ENCODE measurements at places on chromosomes 7 and 10.

GRCh38 chr10:57333880-57334279 lies 933.8 kb downstream of the IPMK start:
- DNase-seq: no peak

GRCh38 chr7:132933072-132933458 lies 148.8 kb downstream of the CHCHD3 start:
- DNase-seq: peak; percentile 45

- DNase-seq: no peak
Measured at GRCh38 chr7:82760074-82760473, 316.5 kb upstream of the CACNA2D1 start.

DNA sequence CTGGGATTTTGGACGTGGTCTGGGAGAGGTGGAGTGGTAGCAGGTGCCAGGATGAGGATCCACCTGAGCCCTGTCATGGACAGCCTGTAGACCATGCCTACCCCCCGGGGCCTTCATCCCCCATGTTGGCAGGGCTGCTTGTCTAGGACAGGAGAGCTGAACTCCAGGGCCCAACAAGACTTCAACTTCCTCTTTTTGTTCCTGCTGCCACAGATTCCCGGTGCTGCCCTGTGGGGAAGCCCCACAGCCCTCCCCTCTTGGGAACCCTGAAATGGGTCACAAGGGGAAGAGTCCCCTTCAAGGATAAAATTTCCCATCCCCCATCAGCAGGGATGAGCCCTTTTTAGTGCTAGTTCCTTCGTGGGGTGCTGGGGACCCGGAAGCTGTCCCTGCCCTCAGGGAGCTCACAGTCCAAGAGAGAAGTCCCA lies 1.3 kb upstream of the CUEDC2 start:
- no peak for DNase-seq

DNA sequence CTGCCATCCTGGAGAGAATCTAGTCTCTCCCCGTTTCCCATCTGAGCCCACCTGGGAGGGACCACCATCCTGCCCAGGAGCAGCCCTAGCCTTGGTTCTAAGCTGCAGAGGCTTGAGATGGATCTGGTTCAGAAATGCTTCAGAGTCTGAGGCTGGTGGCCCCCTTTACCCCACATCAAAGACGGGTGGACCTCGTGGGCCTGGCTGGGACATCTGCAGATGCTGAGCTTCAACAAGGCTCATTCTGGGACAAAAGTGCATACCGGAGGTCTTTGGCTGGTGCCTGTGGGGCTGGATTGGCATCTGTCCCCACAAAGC lies 4.9 kb upstream of the IRF5 start:
- DNase-seq: no peak

GRCh38 chr10:28946479-28946878 lies 269.2 kb downstream of the BAMBI start:
- peak; percentile 54 for DNase-seq

- no peak for DNase-seq
Measured at GRCh38 chr10:73890261-73890660, 15.9 kb upstream of the CAMK2G start.

- DNase-seq: no peak
Measured at GRCh38 chr7:5693529-5693928, 87.9 kb downstream of the RNF216 start.

DNA sequence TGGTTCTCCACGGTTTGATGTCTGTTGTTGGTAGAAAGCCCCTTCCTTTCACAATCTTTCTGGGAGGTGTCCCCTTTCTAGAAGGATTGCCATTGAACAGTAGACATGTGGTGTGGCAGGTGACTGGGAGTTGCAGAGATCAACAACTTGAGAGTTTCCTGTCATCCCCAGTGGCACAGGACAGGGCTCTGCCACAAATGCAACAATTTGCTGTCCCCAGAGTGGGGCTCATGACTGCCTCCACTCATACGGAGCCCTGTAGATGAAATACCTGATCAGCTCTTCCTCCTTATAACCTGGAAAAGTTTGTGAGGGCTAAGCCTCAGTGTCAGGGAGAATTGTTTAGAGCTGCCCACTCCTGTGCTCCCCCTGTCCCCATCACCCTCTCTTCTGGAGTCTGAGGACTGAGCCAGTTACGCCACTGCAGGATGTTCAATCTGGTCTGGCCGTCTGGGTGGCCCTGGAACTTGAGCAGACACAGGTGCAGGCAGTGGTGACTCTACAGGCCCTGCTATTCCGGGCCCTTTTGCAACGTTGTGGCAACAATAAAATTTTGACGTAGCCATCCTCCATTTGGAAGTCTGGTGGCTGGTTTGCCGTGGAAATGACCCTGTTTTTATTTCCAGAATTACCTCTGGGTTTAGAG lies 6.5 kb downstream of the DBNL start:
- DNase-seq: no peak

DNA sequence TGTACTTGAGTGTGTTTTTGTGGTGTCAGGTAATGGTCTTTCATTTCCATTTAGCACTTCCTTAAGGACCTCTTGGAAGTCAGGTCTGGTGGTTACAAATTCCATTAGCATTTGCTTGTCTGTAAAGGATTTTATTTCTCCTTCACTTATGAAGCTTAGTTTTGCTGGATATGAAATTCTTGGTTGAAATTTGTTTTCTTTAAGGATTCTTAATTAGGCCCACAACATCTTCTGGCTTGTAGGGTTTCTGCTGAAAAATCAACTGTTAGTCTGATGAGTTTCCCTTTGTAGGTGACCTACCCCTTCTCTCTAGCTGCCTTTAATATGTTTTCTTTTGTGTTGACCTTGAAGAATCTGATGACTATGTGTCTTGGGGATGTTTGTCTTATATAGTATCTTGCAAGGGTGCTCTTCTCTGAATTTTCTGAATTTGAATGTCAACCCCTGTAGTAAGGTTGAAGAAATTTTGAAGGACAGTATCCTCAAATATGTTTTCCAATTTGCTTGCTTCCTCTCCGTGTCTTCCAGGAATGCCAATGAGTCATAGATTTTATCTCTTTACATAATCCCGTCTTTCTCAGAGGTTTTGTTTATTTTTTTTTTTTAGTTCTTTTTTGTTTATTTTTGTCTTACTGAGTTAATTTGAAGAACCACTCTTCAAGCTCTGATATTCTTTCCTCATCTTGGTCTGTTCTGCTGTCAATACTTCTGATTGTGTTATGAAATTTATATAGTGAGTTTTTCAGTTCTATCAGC lies 70.2 kb downstream of the SLC39A12 start:
- no peak for DNase-seq

DNA sequence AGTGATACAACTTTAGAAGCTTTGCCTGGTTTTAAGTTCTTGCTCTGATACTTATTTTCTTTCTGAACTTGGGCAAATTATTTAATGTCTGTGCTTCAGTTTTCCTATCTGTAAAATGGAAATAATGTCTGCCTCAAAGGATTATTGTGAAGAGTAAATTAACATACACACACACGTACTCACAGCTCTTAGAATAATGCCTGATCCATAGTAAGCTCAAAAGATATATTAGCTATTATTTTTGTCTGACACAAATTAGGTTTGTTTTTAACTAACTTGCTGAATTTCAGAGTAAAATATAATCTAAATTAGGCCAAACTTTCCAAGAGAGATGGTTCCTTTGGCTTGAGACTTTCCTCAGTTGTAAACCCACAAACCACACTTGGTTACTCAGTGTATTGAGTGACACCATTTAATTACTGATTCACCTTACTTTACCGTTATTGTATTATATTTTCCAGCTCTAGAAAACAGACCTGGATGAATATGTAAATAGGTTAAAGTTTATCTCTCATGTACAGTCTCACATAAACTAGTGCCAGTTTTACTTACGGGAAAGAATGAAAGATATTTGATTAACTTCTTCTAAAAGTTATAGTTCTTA lies 50.4 kb downstream of the VTI1A start:
- DNase-seq: no peak

GRCh38 chr10:4437791-4438190 lies 388.2 kb upstream of the AKR1E2 start:
- no peak for DNase-seq

DNA sequence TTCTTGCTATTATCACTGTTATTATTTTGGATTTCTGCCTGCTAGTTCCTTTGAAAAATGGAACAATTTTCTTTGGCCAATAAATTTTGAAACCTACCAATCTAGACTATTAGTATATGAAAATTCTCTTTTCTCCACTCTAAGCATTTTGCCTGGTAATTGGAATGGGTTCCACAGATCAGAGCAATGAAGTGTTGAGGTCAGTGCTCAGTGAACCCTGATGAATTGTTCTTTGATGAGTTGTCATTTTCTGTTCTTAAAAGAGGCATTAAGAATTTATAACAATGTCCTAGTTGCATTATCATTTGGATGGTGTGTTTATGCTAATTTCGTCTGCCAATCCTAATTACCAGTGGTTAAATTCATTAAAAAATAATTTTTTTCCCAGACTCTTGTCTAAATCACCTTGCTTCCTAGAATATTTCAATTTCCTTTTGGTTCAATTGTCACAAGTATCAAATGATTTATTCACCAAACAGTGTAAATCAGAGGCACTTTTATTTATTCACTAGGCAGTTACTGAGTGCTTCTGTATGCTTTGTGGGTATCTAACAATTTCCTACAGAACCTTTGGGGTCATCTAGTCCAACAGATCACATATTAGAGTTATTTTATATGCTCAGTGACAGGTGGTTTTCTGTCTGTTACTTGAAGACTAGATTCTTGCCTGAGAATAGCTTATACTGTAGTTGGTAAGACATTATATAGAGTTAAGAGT lies 239.0 kb downstream of the DNAJB9 start:
- no peak for DNase-seq

DNA sequence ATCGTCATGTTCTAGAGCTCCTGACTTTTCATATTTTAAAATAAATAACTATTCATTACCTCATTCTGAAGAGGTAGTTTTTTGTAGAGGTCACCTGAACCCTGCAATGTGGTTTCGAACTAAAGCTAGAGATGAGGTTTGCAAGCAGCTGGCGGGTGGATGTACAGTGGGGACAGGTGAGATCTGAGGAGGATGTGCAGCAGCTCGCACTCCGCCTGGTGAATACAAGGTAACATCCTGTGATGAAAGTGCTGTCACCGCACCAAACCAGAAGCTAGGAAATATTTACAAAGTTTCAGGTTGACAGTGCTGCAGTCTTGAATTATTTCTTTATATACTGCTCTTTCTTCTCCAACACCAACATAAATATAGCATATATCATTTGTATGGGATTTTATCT lies 26.5 kb downstream of the NDUFB2 start:
- DNase-seq: no peak

DNA sequence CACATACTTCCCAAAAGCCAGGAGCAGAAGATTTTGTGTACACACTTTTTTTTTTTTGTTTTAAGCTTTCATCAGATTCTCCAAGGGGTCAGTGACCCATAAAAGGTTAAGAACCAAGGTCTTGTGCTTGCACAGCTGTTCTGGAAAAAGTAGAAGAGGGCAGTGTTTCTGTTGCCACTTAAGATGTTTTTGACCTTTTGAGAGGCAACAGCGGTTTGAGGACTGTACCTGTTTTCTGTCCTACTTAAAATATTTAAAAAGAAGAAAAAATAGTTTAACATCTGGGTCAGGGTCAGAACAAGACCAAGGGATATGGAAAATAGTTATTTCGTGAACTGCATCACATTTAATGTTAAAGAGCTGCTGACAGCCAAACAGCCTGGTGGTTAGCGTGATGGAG lies 32.9 kb downstream of the AUTS2 start:
- no peak for DNase-seq

- no peak for DNase-seq
Measured at GRCh38 chr7:8338206-8338605, 76.2 kb upstream of the ICA1 start.

DNA sequence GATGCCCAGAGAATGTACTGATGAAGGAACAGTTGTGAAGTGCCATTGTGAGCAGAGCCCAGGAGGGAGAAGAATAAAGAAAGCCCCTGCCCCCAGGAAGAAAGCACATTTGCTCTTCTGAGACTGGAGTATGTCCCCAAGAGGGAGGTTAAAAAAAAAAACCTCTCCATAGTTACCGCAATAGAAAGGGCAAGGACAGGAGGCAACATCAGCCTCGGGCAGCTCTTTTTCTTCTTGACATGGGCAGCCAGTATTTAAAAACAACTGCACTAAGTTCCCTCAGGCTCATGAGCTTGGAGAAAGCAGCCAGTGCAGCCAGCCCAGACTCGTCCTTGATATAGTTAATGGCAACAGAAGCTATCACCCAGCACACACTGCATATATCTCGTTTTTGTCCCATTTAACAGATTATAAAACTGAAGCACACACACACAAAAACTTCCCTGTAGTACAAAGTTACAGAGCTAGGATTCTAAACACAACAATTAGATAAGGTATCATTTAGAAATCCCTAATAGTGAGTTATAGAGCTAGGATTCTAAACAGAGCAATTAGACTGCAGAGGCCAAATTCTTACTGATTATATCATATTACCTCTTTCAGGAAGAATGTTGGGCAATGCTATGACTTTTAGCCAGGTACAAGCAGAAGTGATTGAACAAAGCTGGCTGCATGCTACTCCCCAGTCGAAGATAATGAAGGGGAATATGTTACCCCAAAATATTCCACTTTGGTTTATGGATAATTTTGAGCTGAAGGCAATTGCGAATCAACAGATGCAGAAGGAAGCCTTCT lies 823.5 kb downstream of the GRID1 start:
- no peak for DNase-seq

- DNase-seq: no peak
Measured at GRCh38 chr7:77858278-77858677, 59.7 kb downstream of the PHTF2 start.

DNA sequence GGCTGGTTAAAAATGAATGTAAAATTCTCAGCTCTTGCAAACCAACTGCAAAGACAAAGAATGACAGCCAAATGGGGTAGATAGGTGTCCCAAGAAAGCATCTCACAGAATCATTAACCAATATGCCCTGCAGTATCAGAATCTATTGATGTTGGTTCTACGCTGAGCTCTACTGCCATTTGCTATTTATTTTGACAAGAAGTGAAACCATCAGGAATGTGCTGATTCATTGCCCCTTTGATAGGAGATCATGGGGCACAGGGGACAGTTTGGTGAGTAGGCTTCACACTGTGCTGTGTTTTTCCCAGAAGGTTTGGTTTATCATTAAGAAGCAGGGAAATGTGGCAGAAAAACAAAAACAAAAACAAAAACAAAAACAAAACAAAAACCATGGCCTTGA lies 19.4 kb upstream of the CDC14C start:
- no peak for DNase-seq

DNA sequence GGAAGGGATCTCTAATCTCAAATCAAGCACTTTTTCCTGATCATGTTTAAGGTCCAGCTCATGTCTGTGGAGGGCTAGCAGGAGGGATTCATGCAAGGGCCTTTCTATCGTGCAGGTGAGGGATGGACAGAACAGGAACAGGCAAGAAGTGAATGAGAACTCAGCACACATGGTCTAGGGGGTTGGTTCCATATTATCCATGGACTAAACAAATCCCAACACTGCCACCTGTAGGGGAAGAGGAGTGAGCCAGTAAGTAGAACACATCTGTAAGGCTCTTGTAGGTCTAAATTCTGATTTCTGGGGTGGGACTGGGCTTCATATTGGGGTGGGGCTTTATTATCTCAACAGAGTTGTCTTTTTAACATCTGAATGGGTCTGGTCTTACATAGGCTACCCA lies 138.0 kb upstream of the TARP start:
- no peak for DNase-seq
